Umbilical cord (tissue), 2 donors: ENCODE measurements at places on chromosomes 2 and 18.

- DNase-seq, result no peak
These were observed 273.7 kb upstream of the PKDCC start for GRCh38 chr2:41774011-41774605.

- no peak for DNase-seq
These were observed 18.9 kb downstream of the SDC1 start for GRCh38 chr2:20205915-20206524.

GRCh38 chr18:13550418-13551304, 175.7 kb downstream of the FAM210A start:
- DNase-seq, result no peak

- DNase-seq, result no peak
These were observed 10.0 kb downstream of the TTL start for GRCh38 chr2:112491946-112492345.

DNA sequence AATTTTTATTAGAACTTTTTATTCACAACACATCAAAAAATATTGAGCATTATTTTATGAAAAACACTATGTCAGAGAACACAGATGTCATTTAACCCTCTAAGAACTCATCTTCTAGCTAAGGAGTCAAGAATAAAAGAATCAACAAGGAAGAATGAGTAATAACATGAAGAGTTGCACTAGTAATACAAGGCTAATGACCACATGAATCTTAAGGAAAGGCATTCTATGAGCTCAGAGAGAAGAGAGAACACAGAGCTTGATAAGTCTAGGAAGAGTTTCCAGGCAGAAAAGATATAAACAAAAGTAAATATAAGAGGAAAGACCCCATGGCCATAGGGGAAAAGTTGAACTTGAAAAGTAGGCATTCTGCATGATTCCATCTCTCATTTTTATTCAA, 166.5 kb downstream of the MAIP1 start:
- peak; percentile 23 for DNase-seq

- no peak for DNase-seq
These were observed 94.0 kb downstream of the NDUFA10 start for GRCh38 chr2:239930871-239931771.

GRCh38 chr2:219495531-219496122, 3.1 kb upstream of the GMPPA start:
- DNase-seq, result peak; percentile 84

DNA sequence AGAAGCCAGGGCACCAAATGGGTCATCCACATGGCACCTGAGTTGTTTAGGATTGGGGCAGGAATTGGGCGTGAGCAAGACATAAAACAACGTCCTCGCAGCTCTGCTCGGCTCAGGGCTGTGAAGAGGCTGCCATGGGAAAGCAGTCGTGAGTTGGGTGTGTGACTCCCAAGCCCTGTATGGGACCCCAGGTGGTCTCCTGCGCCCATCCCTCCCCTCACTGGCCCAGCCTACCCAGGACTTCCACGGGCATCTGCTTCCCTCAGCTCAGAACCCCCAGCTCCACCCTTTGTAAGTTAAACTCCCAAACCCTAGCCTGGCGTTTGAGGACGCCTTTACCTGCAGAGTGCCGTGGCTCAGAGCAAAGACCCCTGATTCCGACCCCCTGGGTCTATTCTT, 23.2 kb upstream of the HPCAL1 start:
- DNase-seq, result no peak
